ENCODE measurements at places on chromosomes 4 and X.

DNA sequence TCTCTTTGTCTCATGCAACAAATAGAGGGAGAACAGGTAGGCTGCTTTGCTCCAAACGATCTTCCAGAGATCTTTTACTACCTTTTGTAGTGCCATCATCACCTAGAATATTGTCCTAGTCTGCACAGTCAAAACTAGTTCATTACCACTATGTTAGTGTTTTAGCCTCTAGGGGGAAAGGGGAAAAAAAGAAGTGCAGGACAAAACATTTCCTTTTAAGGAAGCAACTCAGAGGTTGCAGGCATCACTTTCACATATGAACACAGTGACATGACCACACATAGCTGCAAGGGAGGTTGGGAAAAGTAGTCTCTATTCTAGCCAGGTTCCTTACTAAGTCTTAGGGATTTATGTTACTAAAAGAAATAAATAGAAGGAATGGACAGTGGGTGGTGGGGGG is 39.3 kb upstream of the RAP2C start:
- no peak for DNase-seq

DNA sequence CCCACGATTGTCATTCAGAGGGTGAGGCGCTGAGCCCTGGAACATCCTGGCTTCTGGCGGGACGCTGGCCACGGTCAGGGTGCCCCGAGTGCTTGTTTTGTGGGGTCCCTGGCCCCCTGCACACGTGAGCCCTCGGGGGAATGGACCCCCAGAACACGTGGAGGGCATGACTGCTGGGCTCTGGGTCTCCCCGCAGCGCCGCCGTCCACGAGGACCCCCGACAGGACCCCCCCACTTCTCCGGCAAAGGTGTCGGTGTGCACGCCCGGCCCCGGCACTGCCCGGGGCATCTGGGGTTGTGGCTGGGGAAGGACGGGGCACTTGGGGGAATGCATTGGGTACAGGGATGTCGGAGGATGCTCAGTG is 13.9 kb upstream of the GTPBP6 start:
- no peak for DNase-seq

GRCh38 chr4:76449833-76450232 is 14.8 kb downstream of the SHROOM3 start:
- no peak for DNase-seq

- DNase-seq = no peak
These were observed 45.2 kb downstream of the ANXA5 start for GRCh38 chr4:121651597-121651996.

DNA sequence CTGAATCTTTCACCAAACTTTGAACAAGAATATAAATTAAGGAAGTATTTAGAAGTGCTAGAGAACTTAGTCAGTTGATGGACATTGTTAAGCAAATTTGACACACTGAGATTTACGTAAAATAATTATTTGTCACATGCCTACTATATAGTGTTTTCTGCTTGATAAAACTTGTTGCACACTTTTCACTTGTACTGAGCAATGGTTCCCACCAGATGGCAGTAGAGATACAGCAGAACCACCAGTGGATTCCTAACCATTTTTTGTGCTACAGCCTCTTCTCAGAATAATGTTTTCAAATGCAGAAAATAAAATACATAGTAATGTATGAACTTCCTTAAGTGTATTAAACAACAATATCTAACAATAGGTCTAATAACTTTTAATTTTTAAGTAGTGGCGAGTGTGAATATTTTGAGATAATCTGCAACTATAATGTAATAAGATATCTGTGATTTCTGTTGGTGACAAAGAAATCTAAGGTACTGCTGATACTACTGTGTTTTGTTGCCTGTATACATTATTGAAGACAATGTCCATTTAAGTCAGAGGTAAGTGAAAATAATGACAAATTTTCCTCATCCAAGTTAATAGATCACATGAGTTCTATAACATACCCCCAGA is 81.2 kb downstream of the APOOL start:
- DNase-seq = peak; percentile 7

DNA sequence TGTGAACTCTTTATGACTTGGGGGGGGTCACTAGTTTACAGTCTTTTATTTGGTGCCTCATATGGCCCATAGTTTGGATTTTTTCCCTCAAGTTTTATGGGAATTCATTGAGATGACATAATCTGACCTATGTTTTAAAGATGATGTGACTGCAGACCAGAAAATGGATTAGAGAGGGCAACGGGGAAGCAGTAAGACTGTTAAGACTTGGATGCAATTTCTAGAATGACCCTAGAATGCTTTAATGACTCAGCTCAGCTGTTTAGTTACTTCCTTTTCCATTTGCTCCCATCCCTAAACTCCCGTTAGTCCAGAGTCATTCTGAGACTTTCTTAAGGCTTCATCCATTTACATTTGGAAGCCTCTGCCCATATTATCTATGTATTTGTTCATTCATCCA is 59.9 kb upstream of the PDGFRA start:
- no peak for DNase-seq

GRCh38 chrX:92270936-92271855 is 492.0 kb downstream of the PCDH11X start:
- no peak for DNase-seq

DNA sequence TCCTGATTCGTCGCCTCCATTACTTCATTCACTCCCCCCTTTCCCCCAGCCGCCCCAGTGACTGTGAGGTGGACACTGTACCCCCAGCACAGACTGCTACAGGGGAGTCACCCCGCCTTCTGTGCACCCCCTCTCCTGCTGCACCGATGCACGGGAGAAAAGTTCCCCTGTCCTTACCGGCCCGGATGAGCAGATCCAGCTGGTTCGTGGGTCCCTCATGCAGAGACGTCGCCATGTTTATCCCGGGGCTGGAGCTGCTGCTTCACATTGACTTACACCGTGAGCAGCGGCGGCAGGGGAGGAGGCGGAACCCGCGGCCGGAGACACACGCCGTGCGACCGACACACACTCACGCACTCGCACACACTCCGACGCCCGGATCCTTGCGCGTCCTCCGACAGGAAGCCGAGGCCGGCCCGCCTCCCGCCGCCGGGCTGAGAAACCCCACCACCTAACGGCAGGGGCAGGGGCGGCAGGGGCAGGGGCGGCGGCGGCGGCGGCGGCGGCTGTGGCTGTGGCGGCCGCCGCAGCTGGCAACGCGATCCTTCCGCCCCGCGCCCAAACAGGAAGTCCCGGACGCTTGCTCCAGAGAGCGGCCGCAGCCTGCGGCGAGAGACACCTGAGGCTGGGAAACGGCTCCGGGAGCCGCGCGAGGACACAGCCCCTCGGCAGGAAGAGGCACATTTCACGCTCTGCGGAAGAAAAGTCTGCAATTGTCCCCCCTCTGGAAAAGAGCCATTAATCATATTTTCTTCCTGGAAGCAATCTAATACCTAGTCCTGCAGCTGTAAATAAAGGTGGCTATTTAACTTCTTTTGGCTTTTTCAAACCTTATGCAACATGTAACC is 68.6 kb downstream of the NOCT start:
- DNase-seq = peak; percentile 66

- DNase-seq = no peak
These were observed 1.1 kb upstream of the RAB40A start for GRCh38 chrX:103520386-103520785.

DNA sequence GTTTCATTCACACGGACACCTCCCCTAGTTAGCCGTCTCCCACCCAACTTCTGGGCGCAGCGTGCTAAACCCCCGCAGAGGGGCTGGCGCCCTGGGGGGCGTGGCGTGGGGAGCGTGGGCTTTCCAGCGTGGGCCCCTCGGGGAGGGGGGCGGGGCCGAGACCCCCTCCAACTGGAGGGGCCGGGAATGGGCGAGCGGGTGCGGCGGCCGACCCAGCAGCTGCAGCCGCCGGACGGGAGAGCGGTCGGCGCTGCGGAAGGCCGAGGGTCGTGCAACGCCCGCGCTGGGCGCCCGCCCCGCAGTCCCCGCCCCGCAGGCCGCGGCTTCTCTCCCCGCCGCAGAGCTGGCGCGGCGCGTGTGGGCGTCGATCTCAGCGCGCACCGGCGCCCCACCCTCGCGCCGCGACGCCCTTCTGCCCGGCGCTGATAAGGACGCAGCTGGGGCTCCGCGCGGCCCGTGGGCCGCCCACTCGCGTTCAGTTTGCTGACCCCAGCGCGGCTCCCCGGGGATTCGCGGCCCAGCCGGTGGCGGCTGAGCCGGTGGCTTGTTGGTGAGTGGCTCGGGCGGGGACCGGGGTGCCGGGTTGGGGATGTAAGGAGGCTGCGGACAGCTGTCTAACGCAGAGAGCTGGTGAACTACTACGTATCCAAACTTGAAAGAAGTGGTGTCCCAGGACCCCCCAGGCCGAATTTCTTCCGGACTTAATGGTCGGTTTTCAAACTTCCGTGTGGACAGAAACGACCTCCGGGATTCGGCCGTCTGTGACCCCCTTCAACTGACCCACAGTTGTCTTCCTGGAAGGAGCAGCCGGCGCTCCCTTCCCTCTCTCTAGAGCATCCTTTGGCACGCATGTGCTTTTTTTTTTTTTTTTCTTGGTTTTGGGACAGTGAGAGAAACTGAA is 1.5 kb downstream of the FHDC1 start:
- DNase-seq = peak; percentile 34

- no peak for DNase-seq
These were observed 26.0 kb downstream of the CAPN6 start for GRCh38 chrX:111244235-111244750.

GRCh38 chrX:153761863-153762262 is 2.2 kb upstream of the PLXNB3 start:
- DNase-seq = no peak

GRCh38 chr4:17283832-17284231 is 228.1 kb downstream of the QDPR start:
- no peak for DNase-seq

DNA sequence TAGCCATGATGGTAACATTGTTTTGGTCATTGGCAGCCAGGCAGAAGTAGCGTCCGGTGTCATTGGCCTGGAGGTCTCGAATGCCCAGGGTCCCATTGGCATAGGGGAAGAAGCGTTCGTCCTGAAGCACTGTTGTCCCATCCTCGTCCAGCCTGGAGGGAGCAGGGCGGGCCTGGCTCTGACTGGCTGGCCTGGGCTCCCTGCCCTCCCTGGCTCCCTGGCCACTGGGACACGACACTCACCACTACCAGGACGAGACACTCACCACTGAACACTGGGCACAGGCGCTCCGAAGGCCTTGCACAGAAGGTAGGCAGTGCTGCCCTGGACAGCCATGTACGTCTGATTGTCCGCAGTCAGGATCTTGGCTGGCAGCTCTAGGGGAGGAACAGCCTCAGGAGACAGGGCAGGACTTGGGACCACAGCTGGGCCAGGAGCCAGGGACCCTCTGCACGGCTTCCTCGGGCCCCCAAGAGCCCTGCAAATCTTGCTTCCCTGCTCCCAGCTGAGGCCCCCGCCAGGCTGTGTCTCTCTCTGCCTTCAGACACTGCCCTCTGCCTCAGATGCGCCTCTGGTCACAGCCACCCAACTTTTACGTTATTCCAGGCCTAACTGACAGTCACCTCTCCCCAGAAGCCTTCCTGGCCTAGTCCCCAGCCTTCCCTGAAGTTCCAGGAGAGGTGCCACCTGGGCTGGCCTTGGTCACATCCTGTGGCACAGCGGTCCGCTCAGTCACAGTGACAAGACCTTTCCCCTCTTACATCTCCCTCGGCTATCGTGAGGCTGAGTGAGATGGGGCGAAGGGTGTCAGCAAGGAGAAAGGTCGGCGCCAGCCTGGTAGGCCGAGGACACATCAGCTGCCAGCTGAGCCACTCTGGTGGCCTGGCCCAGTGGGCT is 17.1 kb downstream of the L1CAM start:
- DNase-seq = peak; percentile 3

GRCh38 chr4:153204728-153205648 is 745 bp downstream of the TRIM2 start:
- no peak for DNase-seq

Measured in GM12891 (cell line).